GM03348 (cell line): ENCODE measurements at places on chromosomes 4 and X.

DNA sequence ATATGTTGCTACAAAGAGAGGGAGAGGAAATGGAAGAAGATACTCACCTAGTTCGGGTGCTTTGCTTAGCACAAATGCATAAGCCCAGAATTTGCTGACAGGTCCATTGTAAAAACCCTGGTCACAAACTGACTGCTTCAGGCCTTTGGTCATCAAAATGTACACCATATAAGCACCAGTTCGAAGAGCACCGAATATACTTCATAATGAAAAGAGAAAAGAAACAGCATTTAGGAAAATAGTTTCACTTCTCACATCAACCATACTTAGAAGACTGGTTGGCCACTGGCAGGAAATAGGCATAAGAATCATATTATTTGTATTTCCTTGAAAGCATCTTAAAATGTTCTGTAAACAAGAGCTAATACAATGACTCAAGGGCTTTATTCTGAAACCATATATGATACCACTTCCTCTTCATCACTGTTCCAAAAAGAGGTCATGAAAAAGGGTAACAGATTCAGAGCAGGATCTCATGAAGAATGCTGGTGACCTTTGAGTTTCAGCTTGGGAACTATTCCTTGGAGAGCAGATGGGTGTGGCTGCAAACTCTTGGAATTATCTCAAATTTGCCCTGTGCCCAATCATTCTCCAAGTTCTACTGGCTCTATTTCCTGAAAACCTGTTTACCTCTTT lies 138.7 kb downstream of the ELOVL6 start:
- no peak for DNase-seq

- DNase-seq, result no peak
Measured at GRCh38 chrX:154358829-154359228, 15.6 kb downstream of the FLNA start.

DNA sequence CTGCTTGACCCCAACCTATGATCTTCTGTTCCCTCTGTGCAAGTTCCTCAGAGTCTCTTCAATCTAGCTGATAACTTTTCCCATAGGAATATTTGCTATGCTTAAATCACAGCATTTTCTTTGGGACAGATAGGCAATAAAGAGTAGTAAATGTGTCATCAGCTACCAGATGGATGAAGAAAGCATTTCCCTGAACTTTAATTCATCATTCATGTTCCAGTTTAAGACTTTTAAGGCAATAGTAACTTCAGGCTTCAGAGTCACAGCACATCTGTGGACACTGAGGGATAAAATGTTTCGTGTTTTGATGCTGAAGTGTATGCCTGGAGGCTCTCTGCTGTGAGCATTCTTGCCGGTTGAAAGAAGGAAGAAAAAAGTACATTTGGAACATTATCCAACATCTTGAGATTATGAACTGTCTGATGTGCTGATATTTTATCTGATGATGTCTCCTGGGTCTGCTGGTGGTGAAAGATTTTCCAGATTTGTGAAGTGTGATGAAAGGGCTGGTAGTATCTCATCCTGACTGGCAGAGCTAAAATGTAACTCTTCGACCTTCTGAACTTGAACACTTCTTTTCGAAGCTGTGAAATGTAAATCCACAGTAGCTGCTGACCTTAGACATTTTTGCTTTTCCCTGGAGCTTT lies 133.7 kb downstream of the DCLK2 start:
- DNase-seq, result peak; percentile 29

- no peak for DNase-seq
Measured at GRCh38 chrX:135625995-135626394, 87.4 kb upstream of the CT45A1 start.

- no peak for DNase-seq
Measured at GRCh38 chr4:35793045-35793722, 451.1 kb downstream of the ARAP2 start.

DNA sequence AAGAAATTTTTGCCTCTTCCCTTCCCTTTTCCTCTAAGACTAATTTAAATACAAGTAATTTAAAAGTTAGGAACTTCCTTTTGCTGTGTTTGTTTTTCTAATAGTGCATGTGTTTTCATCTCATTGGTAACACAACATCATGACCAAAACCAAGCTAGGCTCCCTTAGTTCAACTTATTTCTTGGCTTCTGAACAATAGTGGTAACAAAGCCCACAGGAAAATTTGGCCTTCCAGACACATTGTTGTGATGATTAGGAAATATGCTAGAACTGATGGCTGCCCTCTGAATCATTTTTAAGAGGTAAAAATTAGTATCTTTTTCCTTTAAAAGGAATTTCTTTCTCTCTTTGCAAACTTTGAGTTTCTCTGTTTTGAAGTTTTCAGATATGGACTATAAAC lies 25.5 kb upstream of the TEC start:
- DNase-seq, result peak; percentile 25

GRCh38 chr4:154158361-154159155 lies 333.0 kb downstream of the DCHS2 start:
- DNase-seq, result no peak

- DNase-seq, result peak; percentile 49
Measured at GRCh38 chrX:11188664-11189063, 77.5 kb downstream of the HCCS start.

DNA sequence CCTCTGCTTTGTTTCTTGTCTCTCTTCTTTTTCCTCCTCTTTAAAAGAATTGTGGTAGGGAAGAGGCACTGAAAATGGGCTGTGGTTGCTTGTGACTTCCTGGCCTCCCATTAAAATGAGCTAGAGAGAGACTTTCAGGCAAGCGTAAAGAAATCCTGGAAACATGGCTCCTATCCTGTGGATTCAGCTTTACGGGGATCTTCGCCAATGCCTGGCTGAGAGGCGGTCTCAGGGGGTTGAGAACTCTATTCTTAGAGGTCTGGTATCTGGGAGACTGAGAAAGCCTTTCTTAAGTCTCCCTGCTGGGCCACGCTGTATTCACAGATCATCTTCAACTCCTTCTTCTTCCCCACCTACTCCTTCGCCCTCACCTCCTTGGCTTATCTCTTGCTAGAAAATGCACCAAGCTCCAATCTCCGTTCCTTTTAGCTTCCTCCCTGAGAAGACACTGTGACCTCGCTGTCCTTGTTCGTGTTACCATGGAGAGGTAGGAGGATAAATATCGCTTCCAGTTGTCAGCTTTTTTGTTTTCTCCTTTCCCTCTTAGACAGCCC lies 542 bp upstream of the KLF8 start:
- no peak for DNase-seq

GRCh38 chr4:159736411-159736810 lies 633.5 kb downstream of the RAPGEF2 start:
- DNase-seq, result no peak

DNA sequence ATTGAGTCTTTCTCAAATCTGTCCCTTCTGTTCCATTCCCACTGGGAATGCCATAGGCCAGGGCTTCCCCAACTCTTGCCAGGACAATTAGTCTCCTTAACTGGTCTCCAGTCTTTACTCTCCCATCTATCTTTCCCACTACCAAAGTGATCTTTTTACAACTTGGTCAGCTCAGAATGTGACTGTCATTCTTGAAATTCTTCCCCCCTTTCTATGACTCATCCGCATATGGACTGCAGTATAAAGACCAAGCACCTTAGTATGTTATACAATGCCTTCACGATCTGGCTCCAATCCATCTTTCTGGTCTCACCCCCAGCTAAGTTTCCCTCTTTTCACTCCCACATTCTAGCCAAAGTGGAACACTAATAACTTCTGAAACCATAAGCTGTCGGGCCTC lies 383.8 kb downstream of the OPHN1 start:
- DNase-seq, result no peak

GRCh38 chrX:153625271-153626024 lies 21.6 kb upstream of the DUSP9 start:
- no peak for DNase-seq

- no peak for DNase-seq
Measured at GRCh38 chr4:85979276-85979675, 380.6 kb downstream of the MAPK10 start.

- DNase-seq, result no peak
Measured at GRCh38 chr4:101237773-101238172, 109.6 kb downstream of the PPP3CA start.

DNA sequence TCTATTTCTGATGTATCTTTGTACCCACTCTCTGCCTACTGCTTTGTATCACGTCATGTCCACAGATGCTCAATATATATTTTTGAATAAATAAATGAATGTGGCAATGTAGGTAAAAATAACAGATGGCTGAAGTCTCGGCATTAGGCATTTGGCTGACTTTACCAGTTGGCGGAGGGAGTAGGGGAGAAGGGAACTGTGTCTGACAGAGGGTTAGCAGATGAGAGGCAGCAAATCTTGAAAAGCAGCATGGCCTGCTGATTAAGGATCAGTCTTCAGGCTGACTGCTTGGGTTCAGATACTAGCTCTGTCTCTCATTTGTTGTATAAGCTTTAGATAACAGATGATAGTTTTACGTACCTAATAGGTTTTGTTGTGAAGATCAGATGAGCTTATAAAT lies 31.9 kb upstream of the RASGEF1B start:
- no peak for DNase-seq

DNA sequence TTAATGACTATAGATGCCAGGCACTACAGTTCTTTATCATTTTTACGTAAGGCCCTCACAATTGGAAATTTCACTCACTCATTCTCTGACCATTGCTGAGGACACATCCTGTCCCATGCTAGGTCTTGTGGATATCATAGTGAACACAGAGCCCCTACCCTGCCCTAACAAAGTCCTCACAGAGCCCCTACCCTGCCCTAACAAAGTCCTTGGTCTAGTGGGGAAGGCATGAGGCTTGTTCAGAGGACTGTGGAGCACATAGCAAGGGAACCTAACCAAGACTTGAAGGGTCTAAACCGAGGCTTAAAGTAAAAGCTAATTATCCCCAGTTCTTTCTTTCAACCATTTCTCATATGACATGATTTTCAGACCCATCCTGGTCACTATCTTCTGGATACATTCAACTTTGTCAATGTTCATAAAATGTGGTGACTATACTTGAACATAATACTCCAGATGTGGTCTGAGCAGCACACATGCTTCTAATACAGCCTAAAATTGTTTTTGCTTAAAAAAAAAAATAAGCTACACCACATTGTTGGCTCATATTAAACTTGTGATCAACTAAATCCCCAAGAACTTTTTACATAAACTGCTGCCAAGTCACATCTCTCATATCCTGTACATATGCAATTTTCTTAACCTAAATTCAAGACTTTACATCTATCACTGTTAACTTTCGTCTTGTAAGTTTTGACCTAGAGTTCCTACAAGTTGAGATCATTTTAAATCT lies 77.0 kb downstream of the GPC3 start:
- no peak for DNase-seq

GRCh38 chr4:169707958-169708643 lies 49.6 kb downstream of the HPF1 start:
- DNase-seq, result no peak

- no peak for DNase-seq
Measured at GRCh38 chrX:21675931-21676330, 17.8 kb upstream of the KLHL34 start.

DNA sequence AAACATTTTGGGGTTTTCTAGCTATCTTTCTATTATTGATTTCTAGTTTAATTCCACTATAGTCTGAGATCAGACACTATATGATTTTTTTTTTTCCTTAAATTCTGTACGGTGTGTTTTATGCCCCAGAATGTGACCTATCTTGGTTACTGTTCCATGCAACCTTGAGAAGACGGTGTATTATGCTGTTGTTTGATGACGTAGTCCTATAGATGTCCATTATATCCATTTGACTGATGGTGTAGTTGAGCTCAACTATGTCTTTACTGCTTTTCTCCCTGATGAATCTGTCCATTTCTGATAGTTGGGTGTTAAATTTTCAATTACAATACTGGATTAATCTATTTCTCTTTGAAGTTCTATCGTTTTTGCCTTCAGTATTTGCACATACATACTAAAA lies 212.5 kb downstream of the NDST4 start:
- no peak for DNase-seq

- DNase-seq, result no peak
Measured at GRCh38 chr4:145494666-145495270, 13.1 kb downstream of the SMAD1 start.

DNA sequence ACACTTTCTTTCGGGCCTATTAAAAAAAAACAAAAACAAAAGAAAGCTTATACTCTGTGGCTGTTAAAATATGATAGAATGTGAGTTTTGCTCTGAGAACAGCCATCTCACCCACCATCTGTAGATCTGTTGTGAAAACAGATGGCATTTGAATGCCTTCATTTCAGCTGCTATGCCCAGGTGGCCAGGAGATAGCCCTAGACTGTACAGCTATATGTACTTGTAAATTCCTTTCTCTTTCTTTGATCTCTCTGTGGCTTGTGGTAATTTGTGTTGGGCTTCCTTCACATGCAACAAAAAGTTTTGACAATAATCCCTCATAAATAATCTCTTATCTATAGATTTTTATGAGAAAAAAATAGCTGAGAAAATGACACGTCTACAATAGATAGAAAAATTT lies 38.1 kb downstream of the PNPLA4 start:
- DNase-seq, result no peak

DNA sequence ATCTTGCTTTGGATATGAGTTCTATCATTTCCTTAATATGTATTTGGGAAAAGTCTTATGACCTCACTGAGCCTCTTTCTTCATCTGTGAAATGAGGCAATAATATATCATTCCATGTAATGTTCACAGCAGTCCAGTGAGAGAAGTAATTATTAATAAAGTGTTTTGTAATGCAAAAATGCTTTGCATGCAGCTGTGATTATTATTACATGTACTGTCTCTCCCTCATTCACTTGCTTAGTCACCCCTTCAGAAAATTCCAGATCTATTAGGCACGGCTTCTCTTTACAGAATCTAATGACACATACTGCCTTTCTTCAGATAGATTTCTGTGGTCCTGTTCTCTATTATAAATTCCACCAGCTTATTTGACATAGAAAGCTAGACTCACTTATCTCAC lies 53.5 kb upstream of the FGF13 start:
- peak; percentile 54 for DNase-seq

DNA sequence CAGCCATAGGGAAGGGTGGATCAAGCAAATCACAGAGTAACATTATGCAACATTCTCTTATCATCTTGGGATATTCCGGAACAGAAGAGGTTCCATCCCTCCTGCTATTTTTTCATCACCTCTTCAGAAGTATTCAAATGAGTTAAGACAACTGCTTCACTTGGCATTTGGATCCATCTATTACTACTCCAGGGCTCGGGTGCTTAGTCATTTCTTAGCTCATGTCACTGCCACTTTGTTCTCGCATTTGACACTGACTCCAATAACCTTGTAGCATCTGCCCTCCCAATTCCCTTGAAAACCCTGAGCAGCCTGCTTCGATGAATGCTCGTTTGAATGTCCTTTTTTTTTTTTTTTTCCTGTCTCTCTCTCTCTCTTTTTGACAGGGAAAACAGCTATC lies 114.9 kb downstream of the PPARGC1A start:
- no peak for DNase-seq

DNA sequence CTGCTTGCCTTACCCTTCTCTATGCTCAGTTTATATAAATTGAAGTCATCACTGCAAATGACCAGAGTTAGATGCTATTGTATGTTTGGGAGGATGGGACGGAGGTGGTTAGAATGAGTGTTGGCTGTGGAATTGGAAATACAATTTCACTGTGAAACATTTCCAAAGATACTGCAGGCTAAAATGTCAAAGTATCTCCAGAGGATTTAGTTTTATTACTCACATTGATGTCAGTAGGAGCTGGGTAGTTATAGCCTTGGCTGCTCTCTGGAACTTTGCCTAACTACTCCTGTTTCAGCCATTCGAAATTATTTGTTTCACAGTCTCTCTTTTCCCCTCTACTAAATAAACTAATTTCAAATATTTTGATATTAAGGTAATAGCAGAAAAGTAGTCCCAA lies 92.6 kb upstream of the PPP3CA start:
- DNase-seq, result peak; percentile 24

GRCh38 chr4:171130256-171130801 lies 682.9 kb upstream of the GALNTL6 start:
- DNase-seq, result no peak

- DNase-seq, result no peak
Measured at GRCh38 chrX:96907516-96908272, 24.0 kb downstream of the RPA4 start.
